ENCODE measurements at places on chromosomes 16 and 17. TPM values are rescaled to one million over a fixed set of nuclear protein-coding genes. Genes with fewer than 3 reads are reported as not detected.

Gene FAM20A
- total RNA-seq: 1.0 TPM

Gene KRT36
- total RNA-seq: not detected

Gene HS3ST6
- not detected for total RNA-seq

Gene KRT40
- not detected for total RNA-seq

Gene PIMREG
- 81.5 TPM for total RNA-seq

Gene HIGD1B
- not detected for total RNA-seq

Gene PTX4
- 0.15 TPM for total RNA-seq

Gene TBC1D3B
- not detected for total RNA-seq

Gene SLC5A11
- not detected for total RNA-seq

Gene CCL5
- total RNA-seq: not detected

Gene CFAP20
- total RNA-seq: 47.6 TPM

Gene SLFN12L
- under 0.01 TPM for total RNA-seq

Gene KRTAP4-3
- not detected for total RNA-seq

Gene IL21R
- total RNA-seq: 16.1 TPM

Gene CES4A
- total RNA-seq: 0.45 TPM

Gene IRF8
- total RNA-seq: not detected

Data from bronchus fibroblast of lung (primary cell).